ENCODE measurements at places on chromosomes 2 and 18. TPM values are rescaled to one million over a fixed set of nuclear protein-coding genes. Genes with fewer than 3 reads are reported as not detected.

The GAL3ST2 gene
- 26.4 TPM for total RNA-seq

The CABLES1 gene
- total RNA-seq: 14.6 TPM

The SP140 gene
- total RNA-seq: 4.2 TPM

The CAPN14 gene
- total RNA-seq: 0.14 TPM

The PTPRM gene
- 61.5 TPM for total RNA-seq

The C2orf15 gene
- total RNA-seq: 5.8 TPM

The RBM43 gene
- total RNA-seq: 8.8 TPM

The LYG2 gene
- not detected for total RNA-seq

- no peak for DNase-seq
Measured at GRCh38 chr18:63831080-63831788, 56.0 kb downstream of the SERPINB7 start.

DNA sequence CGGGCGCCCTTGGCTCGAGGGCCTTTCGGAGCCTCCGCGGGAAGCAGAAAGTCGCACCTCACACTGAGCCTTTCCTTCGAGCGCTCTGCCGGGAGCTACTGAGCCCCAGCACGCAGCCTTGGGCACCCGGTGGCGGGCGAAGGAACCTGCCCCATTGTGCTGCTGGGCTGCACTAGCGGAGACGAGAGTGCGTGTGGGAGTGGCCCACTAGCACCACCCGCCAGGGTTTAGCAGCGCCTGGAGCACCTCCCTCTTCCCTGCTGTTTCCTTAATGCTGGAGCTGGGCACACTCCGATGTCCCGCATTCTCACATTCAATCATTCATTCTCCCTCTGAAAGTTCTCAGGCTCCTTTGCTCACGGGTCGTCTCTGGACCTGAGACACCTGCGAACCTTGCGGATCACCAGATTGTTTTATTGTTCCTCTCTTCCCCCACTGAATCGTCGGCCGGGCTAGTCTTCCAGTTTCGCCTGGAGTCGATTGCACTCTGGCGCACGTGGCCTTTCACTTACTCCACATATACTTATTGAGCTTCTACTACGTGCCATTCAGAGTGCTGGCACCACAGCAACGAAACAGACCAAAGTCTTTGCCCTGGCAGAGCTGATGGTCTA lies 8.5 kb upstream of the PAX3 start:
- DNase-seq: no peak

DNA sequence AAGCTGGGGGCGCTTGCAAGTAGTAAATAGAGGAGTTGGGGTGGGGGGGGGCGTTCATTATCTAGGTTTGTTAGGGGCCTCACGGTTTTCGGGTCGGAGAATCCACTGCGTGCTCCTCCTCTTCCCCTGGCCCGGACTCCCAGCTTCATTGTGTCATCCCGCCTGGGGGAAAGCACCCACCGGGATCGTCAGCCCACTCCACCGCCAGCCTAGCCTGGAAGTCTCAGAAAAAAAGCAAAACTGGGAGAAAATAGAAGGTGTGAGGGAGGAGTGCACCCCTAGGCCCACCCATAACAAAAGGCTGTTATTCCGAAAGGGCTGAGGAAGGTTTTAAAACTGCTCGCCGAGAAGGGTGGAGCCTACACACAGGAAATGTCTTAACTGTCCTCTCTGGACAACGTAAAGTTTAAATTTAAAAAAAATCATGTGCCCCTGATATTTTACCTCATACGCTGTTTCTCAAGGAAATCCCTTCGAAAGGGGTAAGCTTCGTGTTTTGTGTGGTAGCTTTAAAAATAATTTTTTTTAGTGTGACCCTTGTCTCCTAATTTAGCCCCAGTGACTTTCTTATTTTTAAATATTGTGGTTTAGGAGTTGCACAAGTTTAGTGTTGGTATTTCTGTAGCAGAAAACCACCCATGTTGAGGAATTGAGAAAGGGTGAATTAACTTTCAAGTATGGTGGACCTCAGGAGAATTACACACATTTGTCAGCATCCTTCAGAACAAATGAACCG lies 104.2 kb downstream of the SPTBN1 start:
- no peak for DNase-seq

DNA sequence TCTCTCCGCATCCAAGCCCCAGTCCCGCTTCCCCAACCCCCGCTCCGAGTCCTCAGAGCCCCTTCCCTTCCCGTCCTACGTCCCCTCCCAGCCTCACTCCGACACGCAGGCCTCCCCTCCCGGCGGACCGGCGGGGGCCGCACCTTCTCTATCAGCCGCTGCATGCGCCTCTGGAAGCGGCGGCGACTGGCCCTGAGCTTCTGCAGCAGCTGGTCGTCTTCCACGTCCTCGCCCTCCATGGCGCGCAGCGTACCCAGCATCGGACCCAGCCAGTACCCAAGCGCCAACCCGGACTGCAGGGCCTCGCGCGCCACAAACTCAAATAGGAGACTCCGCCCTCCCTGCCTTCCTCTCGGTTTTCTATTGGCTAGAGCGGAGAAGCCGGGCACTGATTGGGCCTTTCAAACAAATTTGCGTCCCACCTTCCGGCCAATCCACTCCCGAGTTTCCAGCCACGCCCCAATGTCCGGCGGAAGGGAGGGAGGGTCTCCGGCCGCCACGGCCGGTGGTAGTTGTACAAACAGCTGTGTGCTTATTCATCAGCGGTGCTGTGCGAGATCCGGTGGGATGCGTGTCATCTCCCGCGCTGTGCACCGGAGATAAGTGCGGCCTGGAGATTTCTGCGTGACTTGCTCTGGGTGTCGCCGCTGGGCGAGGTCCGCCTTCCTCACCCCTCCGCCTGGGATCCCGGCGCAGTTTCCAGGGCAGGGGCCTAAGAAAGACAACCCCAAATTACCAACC lies at the start of gene HJURP:
Gene HJURP, minus strand, starts transcription at position 295 of the 741 bp plus-strand sequence. Its CDS starts 35 bp downstream, at position 260.
- DNase-seq: peak; percentile 94

GRCh38 chr2:217273851-217274250 lies 414.0 kb upstream of the TNP1 start:
- no peak for DNase-seq

GRCh38 chr2:86562485-86562921 lies 740 bp downstream of the CHMP3 start:
- DNase-seq: no peak

- no peak for DNase-seq
Measured at GRCh38 chr2:207558079-207558491, 28.3 kb downstream of the CREB1 start.

- DNase-seq: no peak
Measured at GRCh38 chr18:67621049-67621713, 104.7 kb upstream of the DSEL start.

- DNase-seq: no peak
Measured at GRCh38 chr18:50751947-50752346, 67.9 kb downstream of the MRO start.

All from mucosa of gallbladder (tissue), 1 donor.